ENCODE measurements at places on chromosomes 12 and 14.

GRCh38 chr14:74507840-74508239, 14.3 kb downstream of the ISCA2 start:
- DNase-seq, result no peak

DNA sequence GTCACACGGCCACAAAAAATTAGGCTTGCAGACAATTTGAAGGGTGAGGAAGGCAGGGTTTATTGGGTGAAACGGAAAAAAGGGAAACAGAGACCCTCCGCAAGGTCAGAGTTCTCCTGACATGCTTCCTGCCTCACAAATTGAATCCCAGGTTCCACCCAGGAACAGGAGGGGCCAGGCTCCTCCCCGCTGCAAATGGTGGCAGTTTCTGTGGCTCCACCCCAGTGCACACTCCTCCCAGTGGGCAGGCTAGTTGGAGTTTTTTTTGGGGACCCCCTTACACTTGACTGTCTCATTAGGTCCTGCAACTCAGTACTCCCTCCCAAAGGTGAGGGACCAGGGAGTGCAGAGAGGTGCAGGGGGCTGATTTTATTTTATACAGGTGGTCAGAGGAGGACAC, 39.4 kb upstream of the PPP1CC start:
- no peak for DNase-seq

GRCh38 chr14:29846339-29847055, 81.2 kb downstream of the PRKD1 start:
- DNase-seq, result no peak

DNA sequence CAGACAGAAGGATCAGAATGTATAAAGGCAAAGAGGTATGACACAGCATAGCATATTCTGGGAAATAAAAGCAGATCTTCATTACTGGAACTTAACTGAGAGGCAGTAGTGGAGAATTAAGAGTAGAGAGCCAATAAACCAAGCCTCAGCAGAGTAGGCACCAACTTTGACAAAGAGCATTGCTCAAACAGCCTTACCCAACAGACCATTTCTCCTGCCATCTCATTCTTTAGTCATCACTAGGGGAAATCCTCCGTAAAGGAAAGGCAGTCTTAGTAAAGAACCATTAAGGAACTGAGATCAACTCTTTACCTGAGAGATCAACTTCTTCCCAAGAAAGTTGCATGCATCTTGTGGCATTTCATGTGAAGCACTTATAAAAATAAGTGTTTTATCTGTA, 36.6 kb downstream of the SENP1 start:
- no peak for DNase-seq

GRCh38 chr14:72726444-72726843, 167.5 kb downstream of the DPF3 start:
- no peak for DNase-seq

- no peak for DNase-seq
Observed at GRCh38 chr12:41100572-41100971, 87.5 kb upstream of the PDZRN4 start.

DNA sequence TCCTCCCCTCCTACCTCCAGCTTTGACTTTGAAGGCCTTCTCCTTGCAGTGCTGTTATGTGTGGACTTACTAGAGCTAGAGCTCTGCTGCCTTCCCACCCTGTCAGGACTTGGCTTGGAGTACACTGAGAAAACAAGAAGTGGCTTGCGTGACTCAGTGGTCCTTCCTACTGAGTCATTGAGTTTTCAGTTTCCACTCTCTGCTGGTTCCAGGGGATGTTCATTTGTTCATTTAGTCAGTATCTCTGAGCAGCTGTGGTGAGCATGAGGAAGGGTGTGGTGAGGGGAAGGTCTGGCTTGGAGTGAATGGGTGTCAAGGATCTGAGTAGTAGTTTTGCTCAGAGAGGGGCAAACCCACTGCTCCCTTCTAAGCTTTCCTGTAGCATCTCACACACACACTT, 17.2 kb upstream of the ELK3 start:
- DNase-seq, result no peak

DNA sequence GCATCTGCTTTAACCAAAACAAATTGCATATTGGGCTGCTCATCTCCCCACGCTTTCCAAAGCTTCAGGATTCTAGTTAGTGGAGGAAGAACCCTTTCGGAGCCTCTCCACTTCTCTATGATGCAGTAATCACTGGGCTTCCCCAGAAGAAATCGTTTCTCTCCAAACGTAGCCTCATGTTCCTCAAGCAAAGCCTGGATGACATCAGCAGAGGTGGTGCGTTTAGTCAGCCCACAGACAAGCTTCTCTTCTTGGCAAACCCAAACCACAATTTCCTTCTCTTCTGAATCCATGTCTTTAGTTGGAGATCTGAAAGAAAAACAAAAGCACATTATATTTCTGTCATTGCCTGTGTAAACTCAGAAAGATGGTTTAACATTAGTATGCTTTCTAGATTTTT, 30.6 kb downstream of the RASSF9 start:
- no peak for DNase-seq

DNA sequence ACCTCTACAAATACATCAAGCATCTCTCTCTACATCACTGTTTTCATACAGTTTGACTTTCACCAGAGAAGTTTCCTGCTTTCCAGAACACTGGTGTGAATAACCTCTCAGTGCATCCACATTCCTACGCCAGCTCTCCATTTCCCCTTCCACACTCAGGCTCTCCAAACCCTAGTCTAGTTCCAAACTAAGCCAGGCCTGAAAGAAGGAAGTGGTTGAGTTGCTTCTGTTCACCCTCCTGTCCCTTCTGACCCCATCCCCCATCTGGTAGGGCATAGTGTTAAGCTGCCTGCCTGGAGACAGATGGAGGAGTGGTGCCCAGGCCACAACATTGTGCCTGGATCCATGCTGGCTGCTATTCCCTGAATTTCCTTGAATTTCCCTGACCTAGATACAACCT, 132.4 kb downstream of the GPR65 start:
- no peak for DNase-seq

- no peak for DNase-seq
Observed at GRCh38 chr14:69285661-69286255, 25.8 kb downstream of the GALNT16 start.

DNA sequence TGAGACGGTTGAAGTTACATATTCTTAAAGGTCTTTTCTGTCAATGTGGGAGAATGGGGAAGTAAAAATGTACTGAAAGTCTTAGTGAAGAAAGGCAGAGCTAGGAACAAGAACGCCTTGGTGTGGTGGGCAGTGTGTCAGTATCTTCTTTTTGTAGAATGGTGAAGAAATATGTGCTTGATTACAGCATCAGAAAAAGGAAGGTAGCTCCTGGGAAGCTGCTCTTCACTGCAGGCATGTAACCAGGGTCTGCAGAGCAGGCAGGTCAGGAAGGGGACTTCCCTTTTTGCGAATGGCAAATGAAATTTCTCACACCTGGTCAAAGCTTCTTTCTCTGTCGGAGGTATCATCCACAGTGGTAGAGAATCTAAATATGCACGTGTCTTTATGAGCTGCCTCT, 226.2 kb downstream of the ADAMTS20 start:
- DNase-seq, result no peak

- DNase-seq, result no peak
Observed at GRCh38 chr12:3272958-3273357, 195.8 kb downstream of the TSPAN9 start.

DNA sequence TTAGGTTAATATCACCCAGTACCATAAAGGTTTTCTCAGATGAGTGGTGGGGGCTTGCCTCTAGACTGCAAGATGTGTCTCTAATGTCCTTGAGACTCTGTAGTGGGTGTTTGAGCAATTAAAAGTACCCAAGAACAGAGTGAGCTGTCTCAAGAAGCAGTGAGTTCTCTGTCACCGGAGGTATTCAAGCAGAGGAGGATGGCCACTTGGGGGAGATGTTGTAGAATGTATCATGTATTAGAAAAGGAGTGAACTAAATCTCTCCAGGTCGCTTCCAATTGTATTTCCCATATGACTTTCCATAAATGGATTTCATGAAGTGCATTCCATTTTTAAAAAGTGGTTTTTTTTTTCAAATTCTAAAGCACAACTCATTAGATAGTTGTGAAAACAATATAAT, 35.0 kb downstream of the SLC17A8 start:
- no peak for DNase-seq

DNA sequence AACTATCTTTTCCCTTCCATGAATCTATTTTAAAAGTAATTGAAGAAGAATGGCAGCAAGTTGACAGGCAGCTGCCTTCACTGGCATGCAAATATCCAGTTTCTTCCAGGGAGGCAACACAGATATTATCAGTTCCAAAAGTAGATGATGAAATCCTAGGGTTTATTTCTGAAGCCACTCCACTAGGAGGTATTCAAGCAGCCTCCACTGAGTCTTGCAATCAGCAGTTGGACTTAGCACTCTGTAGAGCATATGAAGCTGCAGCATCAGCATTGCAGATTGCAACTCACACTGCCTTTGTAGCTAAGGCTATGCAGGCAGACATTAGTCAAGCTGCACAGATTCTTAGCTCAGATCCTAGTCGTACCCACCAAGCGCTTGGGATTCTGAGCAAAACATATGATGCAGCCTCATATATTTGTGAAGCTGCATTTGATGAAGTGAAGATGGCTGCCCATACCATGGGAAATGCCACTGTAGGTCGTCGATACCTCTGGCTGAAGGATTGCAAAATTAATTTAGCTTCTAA, 18.4 kb downstream of the TMPO start:
- DNase-seq, result no peak

GRCh38 chr12:124910561-124911478, 3.6 kb downstream of the UBC start:
- DNase-seq, result no peak

GRCh38 chr12:105935106-105935505, 203.6 kb downstream of the NUAK1 start:
- no peak for DNase-seq

DNA sequence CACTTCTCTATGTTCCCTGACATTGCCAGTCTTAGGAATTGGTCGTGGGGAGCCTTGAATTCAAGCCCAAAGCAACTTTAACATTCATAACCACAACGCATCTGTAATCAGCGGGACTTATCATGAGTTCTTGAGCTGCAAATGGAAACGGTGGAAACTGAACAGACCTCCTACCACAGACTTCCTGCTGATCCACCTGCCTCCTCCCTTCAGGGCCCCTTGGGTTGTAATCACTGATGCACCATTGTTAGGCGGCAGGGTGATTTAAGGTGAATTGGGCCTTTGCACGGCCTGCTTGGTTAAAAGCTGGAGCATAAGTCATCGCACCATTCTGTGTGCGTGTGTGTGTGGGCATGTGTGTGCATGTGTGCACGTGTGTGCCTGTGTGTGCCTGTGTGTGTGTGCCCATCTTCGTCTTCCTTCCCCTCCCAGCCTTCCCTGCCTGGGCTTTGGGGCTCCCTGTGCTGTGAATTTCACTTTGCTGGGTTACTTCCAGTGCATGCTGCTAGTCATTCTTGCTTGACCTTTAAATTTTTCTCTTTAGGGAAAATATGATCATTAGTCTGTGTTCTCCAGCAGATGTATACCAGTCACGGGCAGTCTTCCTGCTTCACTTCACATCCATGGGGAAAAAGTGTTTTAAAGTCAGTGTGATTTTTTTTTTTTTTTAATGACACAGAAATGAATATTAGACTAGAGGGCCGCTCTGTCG, 29.1 kb downstream of the CHST11 start:
- DNase-seq, result no peak

GRCh38 chr12:104454997-104455396, 1.8 kb upstream of the CHST11 start:
- no peak for DNase-seq

GRCh38 chr12:71125949-71126348, 31.9 kb downstream of the TSPAN8 start:
- DNase-seq, result no peak

DNA sequence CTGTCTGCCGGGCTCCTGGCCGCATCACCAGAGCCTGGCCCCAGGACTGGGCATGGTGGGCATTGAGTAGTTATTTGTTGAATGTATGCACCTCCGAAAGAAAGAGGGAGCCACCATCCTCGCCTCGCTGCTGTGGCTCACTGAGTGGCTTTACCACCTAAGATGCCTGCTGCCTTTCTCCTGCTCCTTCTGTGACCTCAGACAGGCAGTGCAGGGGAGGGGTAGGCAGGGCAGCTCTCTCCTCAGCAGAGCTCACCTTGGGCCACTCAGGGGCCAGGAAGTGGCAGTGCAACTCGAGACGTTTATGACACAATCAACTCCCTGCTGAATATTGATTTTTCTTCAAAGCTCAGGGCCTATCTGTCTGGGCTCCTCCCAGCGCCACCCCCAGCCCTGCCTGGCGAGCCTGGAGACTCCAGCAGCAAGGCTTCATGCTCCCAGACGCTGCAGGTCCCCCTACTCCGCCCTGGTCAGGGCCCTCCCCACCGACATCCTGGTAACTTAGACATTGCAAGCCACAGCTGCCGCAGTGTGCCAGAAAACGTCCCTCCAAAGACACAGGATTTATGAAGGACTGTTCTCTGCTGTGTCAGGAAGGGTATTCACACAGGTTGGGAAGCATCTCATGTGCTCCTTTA, 84.3 kb upstream of the DIO3 start:
- no peak for DNase-seq

- no peak for DNase-seq
Observed at GRCh38 chr14:51636109-51636508, 15.6 kb upstream of the FRMD6 start.

GRCh38 chr14:68208218-68208617, 388.6 kb downstream of the RAD51B start:
- DNase-seq, result no peak

DNA sequence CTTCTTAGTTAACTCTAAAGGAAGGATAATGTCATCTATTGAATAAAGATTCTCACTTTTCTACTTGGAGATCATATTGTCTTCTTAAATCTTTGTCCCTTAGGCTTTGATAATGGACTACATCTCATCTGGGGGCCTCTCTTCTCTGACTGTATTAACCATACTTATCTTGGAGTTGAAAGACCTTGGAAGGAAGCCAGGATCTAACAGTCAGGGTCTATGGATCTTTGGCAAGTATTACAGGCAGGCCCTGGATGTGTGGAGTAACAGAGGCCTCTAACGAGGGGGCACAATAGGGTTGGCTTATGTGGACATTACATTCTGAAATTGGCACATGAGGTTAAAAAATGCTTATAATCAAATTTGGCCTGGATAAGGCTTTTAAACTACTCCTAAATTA, 513.8 kb downstream of the NRXN3 start:
- no peak for DNase-seq

GRCh38 chr14:93234798-93235197, 27.7 kb downstream of the UBR7 start:
- DNase-seq, result no peak
